SIG-M5 (cell line): ENCODE measurements at places on chromosomes 12 and 14.

DNA sequence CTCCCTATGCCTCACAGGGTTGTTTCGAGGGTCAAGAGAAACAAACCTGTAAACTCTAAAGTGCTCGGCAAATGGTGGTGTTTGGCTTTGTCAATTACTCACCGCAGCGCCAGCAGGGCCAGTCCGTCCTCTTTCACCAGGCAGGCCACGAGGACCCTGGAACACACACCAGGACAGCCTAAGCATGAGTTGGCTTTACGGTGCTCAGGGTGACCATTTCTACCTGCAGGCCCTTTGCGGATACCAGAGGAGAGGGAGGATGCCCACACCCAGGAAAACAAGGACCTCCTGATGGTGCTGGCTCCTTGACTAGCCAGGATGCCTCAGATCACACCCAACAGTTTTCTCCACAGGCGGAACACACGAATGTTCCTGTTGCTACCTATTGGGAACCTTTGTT, 11.5 kb downstream of the COL2A1 start:
- DNase-seq, result no peak

GRCh38 chr12:25701290-25701689, 148.2 kb upstream of the LMNTD1 start:
- DNase-seq, result no peak

- DNase-seq, result no peak
Measured at GRCh38 chr14:78764240-78764639, 594.1 kb downstream of the NRXN3 start.

GRCh38 chr12:48349471-48349870, 1.2 kb downstream of the ZNF641 start:
- DNase-seq, result no peak

DNA sequence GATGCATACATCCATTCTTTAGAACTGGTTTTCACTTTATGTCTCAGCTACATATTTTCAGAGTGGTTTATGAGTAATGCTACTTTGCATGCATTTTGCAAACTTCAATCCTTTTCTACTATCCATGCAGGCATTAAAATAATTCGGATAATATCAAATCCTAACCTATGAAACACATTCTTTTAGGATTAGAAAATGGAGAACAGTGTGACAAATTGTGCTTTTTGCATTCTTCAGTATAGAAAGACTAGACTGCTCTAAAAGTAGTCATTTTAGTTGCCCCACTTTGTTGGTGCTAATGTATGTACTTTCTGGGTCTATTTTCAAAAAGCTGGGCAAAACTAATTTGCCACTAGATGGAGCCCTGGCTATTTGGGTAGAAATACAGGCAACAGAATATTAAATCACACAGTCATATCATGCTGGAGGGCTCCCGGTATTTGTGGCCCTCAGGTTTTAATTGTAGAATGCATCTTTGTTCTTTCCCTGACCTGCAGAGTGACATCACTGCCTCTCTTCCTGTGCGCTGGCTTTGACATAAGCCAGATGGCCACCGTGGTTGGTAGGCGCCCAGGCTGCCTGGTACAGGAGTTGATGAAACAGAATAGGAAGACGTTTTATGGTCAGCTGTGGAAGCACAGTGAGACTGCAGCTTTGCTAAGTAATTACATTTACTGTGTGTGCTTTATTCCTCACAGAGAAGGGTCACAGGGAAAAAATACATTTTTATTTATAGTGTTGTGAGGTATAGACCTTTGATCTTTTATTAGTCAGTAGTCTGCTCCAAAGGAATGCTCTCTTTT, 28.1 kb downstream of the MSRB3 start:
- no peak for DNase-seq

- no peak for DNase-seq
Measured at GRCh38 chr14:75823334-75823733, 158.5 kb downstream of the TGFB3 start.

GRCh38 chr14:83491091-83491490, 1957.4 kb upstream of the SEL1L start:
- DNase-seq, result no peak
